ENCODE measurements at places on chromosomes 2 and 18.

- DNase-seq: peak; percentile 15
Observed at GRCh38 chr2:100057901-100058261, 84.5 kb downstream of the AFF3 start.

- DNase-seq: peak; percentile 53
Observed at GRCh38 chr2:86221066-86221684, 21.9 kb downstream of the MRPL35 start.

DNA sequence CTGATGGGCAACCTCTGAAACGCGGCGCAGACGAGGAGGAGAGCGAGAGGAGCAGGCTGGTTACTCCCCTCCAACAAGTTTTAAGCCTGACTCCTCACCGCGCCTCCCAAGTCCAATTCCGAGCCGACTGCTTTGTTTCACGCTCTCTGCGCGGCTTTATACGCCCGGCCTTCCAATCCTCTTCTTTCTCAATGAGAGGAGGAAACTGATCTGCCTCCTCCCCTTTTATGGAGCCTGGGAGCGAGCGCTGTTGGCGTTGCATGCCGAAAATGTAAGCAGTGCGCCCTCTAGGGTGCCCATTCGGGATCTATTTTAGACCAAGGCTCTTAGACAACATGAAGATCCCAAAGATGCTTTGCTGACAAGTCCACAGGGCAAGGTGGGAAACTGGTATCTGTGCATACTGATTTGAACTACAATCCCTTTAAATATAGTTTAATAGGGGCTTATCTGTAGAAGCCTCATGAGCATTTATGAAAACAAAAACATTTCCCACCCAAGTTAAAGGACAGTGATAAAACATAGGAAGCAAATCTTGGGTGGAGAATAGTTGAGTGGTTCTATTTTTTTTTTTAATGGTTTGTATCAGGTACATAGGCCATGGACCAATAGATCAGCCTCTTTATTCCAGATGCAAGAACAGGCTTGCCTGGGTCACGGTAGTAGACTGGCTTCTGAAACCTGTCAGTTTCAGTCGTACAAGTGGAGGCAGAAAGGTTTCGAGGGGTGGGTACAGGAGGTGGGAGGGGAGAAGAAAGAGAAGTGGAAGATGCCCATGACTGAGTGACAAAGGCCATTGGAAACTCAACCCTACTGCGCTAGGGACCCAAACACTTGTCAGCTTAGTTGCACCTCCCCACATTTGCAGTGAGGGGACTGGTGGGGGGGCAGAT lies at the start of gene RND3:
Gene RND3 (minus strand): TSS at position 131 of the 893 bp plus-strand sequence. CDS start 250 bp downstream, outside the sequence.
- DNase-seq: peak; percentile 100

GRCh38 chr2:143146815-143147530 lies 17.8 kb downstream of the ARHGAP15 start:
- DNase-seq: no peak

DNA sequence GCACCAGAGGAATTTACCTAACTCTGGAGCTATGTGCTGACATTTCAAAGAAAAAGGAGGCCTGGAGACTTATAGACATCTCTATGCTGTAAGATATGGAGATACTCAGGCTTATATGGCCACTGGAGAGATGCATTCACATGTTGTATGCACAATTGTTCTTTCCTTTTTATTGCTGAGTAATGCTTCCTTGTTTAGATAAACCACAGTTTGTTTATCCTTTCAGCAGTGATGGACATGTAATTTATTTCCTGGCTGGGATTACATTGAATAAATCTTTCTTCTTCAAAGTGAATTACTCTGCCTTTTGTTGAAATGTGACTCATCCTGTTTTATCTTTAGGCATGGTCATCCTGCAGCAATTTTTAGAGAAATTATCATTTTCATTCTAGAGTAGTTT lies 716.7 kb upstream of the GCFC2 start:
- DNase-seq: no peak

- no peak for DNase-seq
Observed at GRCh38 chr2:67663776-67664175, 266.6 kb downstream of the ETAA1 start.

GRCh38 chr18:32439802-32440201 lies 30.9 kb downstream of the GAREM1 start:
- DNase-seq: no peak

DNA sequence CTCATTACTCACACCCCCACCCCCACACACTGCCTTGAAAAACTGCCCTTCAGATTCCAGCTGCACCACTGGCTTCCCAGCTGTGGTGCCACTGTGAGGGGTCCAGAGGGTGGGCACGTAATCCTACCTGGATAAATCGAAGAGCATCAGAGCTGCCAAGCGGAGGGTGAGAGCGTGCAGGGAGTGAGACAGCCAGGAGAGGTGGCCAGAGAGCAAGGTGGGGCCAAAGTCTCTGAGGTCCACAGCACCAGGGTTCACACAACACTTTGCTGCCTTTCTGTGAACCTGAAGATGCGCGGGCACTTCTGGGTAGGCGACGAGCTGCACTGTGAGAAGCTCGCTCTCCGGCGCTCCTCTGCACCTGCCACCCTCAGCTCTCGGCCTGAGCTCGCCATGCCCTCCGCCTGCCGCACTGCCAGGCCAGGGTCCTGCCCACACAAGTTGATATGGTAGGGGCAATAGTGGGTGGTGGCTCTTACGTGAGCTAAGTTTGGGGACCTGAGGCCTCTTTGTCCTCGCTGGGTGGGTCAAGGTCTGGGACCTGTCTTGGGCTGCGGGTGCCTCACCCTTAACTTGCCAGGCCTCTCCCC lies 83.9 kb downstream of the MARCO start:
- no peak for DNase-seq

DNA sequence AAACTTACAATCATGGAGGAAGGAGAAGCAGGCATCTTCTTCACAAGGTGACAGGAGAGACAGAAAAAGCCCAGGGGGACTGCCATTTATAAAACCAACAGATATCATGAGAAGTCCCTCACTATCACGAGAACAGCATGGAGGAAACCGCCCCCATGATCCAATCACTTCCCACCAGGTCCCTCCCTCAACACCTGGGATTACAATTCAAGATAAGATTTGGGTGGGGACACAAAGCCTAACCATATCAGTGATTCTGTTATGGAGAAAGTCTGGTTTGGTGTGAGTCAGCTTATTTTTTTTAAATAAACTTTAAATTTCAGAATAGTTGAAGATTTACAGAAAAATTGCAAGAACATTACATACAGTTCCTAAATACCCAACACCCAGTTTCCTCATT lies 84.7 kb upstream of the SP3 start:
- DNase-seq: no peak

DNA sequence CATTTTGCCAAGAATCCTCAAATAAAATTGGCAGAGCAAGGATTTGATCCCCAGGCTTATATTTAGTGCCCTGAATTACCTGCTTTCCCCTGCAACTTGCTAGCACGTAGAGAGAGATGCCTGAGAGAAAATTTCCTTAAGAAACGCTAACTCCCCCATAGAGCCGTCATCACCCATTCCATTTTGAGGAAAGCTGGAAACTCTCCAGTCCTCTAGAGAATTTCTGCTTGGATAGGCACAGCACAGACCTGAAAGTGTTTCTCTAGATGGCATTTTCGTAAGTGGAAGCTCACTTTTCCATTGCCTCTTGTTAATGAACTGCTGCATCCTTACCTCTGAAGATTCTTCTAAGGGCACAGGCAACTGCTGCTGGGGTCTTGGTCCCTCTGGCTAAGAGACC lies 277.8 kb upstream of the SIX2 start:
- DNase-seq: no peak

DNA sequence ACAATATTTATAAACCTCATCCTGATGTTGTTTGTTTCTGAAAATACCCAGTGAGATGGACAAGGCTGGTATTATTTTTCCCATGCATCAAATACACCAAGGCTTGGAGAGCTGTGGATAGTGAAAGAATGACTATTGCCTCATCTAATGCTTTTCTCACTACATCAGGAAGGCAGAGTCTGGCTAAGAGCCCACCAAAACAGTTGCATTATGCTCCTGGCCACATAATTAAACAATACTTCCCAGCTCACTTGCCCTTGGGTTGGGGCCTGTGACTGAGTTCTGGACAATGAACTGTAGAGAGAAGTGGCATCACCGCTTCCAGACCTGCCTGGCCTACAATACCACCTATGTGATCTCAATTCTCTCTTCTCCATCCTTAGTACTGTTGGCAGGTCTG lies 46.4 kb upstream of the REEP1 start:
- peak; percentile 45 for DNase-seq

DNA sequence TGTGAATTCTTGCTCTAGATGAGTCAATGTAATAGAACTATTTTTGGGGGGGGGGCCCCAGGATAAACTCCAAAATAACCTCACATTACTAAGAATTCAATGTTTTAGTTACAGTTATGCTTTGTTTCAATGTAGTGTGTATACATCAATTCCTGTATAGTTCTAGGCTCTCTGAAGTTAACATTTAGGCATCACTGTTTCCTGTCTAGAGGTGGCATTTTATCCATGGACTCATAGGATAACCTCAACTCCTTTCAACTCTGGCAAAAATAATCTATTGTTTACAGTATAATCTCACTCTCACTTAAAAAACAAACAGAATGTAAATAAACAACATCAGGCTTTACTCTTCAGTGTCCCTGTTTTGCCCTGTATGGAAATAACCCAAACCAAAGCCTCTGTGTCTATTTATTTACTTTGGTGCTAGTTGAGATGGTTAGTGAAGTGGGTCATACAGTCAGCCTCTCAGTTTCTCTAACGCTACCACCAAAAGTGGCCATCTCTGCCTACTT lies 79.3 kb upstream of the MMADHC start:
- no peak for DNase-seq

DNA sequence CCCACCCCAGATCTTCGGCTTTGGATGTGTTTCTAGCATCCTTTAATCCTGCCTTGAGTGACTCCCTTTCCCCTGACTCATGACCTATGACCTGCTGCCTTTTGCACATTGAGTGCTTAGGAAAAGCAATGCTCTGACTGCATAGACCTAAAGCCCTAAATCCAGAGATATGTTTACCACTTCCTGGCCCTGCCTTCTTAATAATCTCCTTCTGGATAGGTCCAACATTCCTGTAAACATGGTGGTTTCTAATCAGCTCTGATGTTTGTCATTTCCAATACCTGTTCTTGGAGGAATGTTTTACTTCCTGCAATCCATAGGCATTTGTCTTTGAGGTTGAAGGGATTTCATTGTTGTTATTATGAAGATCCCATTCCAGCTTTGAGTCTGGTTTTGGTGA lies 2.3 kb downstream of the SLC3A1 start:
- DNase-seq: peak; percentile 93

GRCh38 chr2:122868646-122869275 lies 1113.3 kb downstream of the TSN start:
- no peak for DNase-seq

DNA sequence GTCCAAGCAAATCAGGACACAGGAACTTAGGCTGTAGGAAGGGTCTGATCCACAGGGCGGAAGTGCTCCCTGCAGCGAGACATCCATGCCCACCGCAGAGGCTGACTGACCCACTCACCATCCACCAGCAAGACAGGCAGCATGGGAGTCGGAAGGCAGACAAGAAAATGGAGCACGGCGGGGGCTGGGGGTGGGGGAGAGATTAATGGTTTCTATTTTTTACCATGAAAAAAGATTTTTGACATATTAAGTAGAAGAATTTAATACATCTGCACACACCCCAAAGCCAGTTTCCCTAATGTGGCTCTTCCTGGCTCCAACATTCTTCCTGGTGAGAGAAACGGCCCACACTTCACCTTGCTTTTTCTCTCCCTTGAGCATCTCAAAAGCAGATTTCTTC lies 55.1 kb upstream of the ST8SIA3 start:
- no peak for DNase-seq

DNA sequence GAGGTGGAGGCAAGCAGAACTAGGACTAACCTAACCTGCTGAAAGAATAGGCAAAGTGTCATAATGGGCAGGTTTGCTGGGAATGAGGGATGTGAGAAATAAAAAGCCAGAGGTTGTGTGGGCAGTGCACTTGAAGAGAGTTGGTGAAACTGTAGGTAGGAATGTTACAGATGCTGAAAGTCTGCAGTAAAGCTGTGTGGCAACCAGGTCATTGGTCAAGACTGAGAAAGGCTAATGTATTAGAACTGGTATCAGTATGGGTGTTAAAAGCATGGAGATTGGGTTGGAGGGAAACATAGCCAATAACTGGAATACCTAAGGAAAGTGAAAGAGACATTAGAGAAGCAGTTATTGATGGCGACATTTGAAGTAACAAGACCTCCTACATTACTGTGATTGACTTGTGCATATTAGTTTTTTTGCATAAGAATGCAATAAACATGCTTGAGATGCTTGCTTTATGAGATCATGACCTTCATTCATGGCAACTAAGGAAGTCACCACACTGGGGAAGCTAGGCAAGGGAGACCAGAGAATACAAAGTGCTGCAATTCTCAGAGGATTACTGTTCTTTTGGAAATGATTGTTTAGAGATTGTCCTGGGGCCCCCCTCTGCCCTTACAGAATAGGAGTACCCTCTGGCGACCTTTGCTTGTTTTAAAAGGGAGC lies 11.8 kb downstream of the GULP1 start:
- peak; percentile 59 for DNase-seq

GRCh38 chr18:13522861-13523660 lies 203.3 kb downstream of the FAM210A start:
- no peak for DNase-seq

DNA sequence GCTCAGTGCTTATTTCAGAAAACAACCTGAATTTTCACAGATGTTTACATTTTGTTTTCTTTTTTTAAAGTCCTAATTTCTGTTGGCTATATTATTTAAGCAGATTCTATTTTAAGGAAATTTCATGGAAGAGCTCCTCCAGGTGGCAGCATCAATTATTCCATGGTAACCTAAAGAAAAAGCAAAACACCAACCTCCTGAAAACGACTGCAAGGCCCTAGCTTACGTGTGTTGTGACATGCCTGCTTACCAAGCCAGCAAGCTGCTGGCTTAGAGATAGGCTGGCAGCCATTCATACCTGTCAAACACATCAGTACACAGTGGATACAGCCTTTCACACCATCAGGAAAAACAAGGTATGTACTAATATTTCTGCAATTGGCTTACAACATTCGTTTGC lies 64.9 kb downstream of the LPIN2 start:
- DNase-seq: peak; percentile 76

GRCh38 chr2:10331702-10332401 lies 29.1 kb downstream of the HPCAL1 start:
- no peak for DNase-seq

GRCh38 chr2:173134703-173135102 lies 59.1 kb downstream of the MAP3K20 start:
- peak; percentile 71 for DNase-seq

- no peak for DNase-seq
Observed at GRCh38 chr2:168172071-168172470, 75.3 kb downstream of the STK39 start.

DNA sequence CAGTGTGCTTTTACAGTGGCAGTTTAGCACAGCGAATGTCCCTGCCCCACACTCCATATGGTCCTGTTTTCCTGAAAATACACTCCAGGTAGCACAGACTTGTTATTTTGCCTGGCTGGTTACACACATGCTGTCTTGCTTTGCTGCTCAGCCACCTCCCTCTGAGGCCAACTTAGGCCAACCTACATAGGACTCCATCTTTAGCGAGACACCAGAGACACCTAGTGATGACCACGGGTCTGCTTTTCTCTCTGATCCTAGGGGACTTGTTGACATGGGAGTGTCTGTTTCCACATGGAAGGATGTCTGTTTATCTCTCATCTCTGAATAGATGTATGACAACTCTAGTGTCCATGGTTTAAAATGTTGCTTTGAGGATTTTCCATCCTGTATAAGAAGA lies 43.3 kb downstream of the PLEKHB2 start:
- no peak for DNase-seq

- DNase-seq: no peak
Observed at GRCh38 chr2:237901932-237902850, 42.8 kb downstream of the RAMP1 start.

GRCh38 chr18:10414293-10414842 lies 40.1 kb upstream of the APCDD1 start:
- no peak for DNase-seq

- DNase-seq: no peak
Observed at GRCh38 chr2:59798687-59799232, 754.7 kb downstream of the BCL11A start.

Data from fibroblast of villous mesenchyme (primary cell).